ENCODE measurements at places on chromosomes 16 and 17.

DNA sequence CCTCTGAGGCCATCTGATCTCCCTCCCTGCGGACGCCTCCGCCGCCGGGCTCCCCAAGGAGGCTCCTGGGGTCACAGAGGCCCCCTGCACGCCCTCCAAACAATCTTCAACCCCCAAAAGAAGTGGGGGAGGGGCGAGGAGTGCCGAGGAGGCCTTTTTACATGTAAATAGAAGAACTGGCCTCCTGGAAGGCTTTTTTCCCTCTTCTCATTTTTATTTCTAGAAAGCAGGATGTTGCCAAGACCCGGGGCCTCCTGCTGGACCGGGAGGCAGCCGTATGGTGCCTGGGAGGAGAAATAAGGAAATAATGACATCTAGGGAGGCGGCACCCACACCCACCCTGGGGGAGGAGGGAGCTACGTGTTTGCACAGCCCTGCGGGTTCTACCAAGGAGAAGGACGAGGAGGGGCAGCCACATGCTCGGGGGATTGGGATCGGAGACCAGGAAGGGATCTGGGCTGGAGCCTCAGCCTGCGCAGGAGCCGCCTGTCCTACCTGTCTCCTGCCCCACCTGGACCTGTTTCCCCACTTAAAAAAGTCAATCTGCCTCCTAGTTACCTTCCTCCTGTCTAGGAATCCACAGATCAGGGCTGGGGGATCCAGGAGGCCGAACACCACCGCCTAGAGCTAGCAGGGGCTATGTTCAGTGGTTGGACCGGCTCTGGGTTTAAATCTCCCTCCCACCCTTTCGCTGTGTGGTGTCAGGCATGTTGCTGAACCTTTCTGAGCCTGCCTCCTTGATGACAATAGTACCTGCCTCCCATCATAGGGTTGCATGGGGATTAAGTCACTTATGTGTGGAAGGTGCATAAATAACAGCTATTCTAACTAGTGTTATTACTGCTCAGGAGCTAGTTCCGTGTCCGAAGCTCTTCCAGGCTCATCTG, 175.7 kb upstream of the GSE1 start:
- DNase-seq = no peak

DNA sequence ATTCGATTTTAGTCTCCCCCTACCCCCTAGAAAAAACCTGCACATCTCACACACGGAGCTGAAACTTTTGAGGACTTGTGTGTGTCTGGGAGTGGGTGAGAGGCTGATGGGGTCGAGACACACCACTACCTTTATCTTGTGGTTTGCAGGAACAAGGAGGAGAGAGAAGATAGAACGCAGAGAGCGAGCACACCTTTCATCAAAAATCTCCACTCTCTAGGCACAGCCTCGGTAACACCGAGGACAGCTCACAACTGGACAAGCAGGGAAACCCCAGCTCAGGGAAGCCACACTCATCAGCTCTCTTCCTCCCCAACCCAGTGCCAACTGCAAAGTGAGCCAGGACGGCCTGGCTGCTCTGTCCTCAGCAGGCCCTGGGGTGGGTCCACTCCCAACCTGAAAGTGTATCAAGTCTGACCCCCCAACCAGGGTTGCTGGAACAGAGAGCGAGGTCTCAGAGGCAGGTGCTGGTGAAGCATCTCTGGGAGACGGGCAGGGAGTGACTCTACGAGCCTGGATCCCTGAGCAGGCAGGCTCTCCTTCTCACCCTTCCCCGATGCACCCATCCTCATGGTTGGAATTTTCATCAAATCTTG, 5.2 kb upstream of the GHDC start:
- no peak for DNase-seq

GRCh38 chr16:85888405-85889331, 10.3 kb upstream of the IRF8 start:
- DNase-seq = peak; percentile 11

DNA sequence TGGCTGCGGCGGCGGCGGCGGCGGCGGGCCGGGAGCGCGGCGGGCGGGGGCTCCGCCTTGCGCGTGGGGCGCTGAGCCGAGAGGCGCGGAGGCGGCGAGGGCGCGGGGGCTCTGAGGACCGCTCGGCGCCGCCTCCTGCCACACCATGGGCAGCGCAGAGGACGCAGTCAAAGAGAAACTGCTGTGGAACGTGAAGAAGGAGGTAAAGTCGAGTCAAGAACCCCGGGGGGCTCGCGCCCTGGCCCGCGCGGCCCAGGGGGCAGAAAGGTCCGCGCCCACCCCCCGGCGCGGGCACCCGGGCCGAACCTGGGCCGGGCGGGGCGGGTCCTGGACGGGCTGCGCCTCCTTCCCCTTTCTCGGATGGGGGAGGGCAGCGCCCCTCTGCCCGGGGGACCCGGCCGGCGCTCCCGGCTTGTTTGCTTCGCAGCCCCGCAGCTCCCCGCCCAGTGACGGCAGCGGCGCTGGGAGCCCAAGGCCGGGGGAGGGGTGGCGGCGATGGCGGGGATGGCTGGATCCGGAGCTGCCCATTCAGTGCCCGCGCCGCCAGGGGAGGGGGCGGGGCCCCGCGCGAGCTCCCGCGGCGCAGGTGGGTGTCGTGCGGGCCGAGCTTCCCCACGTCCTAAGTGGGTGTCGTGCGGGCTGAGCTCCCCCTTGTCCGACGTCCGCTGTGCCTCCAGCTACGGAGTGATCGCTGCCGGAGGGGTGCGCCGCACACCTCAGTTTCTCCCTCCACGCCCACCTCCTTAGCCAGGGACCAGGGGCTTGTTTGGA, 428 bp downstream of the SGSM2 start:
- DNase-seq = peak; percentile 49

- DNase-seq = no peak
Measured at GRCh38 chr16:85651629-85652430, 36.9 kb downstream of the GINS2 start.

- peak; percentile 30 for DNase-seq
Measured at GRCh38 chr16:30787613-30788378, 791 bp upstream of the ZNF629 start.

DNA sequence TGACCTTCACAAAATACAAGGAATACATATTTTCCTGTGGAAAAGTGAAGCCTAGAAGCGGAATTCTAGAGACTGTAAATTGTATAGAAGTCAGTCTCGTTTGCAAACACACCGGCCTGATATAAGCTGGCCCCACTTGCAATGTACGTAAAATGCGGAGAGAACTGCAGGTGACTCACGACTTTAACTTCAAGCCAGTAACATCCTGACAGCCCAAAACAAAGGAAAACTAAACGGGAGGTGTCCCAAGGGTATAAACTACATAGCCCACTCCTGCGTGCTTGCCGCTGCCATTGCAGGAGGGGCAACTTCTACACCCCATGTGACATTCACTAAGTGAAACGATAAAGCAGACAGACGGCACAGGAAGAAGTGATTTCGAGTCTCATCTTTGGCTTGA, 101.6 kb downstream of the CYTH1 start:
- DNase-seq = no peak

DNA sequence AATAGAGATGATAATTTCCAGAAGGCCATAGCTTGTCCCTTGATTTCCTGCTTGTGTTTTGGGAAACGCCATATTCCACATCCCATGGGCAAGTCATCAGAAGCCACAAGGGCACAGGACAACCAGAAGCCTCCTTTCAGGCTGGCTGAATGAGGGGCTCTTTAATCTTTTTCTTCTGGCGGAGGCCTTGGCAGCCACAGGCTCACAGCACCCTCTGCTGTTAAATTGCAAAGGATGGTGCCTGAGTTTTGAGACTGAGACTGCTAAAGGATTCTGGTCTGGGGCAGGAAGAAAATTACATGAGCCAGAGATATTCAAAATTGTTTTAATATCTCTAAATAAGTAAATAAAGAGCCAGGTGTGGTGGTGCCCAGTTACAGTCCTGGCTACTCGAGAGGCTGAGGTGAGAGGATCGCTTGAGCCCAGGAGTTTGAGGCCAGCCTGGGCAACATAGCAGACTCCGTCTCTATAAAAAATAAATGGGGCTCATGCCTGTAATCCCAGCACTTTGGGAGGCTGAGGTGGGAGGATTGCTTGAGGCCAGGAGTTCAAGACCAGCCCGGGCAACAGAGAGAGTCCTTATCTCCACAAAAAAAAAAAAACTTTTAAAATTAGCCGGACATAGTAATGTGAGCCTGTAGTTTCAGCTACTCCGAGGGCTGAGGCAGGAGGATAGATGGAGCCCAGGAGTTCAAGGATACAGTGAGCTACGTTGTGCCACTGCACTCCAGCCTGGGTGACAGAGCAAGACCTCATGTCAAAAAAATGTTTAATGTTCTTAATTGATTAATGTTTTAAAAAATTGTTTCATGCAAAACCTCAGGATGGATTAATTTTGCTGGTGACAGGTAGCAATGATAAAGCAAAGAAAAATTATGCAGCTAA, 26.3 kb downstream of the AARSD1 start:
- peak; percentile 53 for DNase-seq

GRCh38 chr17:75553295-75554110, 28.0 kb downstream of the LLGL2 start:
- no peak for DNase-seq

DNA sequence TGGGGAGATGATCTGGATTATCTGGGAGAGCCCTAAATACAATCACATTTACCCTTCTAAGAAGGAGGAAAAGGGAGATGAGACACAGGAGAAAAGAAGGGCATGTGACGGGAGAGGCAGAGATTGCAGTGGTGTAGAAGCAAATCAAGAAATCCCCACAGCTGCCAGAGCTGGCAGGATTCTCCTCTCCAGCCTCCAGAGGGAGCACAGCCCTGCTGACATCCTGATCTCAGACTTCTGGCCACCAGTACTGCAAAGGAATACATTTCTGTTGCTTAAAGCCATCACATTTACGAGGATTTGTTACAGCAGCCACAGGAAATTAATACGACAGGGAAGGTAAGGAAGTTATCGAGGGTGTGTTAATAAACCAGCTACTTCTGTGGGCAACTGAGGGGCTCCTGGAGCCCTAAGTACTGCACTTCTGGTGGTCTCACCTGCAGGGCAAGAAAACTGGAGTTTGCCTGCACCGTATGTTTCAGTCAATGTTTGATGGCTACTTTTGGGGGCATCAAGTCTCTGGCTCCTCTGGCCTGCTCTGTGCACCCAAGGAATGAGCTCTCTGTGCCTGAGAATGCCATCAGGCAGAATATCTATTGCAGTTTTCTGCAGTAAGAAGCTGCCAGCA, 22.9 kb upstream of the CDH13 start:
- DNase-seq = peak; percentile 49

- no peak for DNase-seq
Measured at GRCh38 chr16:28567292-28567691, 13.6 kb downstream of the SGF29 start.

DNA sequence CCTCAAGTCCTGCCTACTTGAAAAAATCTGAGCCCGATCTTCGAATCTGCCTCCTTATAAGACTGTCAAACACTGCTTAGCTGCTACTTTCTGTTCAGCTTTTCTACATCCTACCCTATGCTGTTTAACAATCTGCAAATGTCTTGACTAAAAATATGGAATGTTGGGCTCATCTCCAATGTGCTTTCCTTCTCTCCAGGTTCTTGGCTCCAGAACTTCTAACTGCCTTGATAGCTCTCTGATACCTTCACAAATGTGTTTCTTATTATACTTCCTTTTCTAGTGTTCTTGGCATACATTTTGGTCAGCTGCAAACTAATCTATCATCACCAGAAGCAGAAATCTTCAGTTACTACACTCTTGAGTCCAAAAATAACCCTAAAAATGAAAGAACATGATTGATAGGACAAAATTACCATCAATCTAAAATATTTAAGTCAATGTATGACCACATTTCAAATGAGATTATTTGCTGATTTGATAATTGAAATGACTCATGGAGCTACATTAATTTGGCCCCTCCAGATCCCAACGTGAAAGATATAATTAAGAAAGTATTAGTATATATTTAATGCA, 372.3 kb upstream of the MON1B start:
- DNase-seq = no peak

GRCh38 chr16:88613-89012, 10.6 kb downstream of the MPG start:
- no peak for DNase-seq

- DNase-seq = no peak
Measured at GRCh38 chr17:7260151-7260550, 2.1 kb downstream of the CLDN7 start.

DNA sequence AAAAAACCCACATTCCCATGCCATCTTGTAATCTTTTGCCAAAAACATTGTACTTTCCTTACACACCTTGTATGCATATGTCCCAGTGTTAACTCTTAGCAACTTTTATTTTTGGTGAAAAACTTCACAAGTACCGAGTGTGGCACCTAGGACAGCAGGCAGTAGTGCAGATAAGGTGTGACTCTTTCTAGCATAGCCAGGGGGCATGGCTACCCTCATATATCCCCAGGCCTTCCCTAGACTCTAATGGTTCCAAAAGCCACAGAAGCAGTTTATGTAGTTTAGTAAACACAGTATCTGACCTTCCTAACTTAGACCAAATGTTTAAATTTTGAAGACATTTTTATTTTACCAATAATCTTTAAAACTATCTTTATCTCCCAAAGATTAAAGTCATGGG, 20.5 kb upstream of the MILR1 start:
- no peak for DNase-seq

DNA sequence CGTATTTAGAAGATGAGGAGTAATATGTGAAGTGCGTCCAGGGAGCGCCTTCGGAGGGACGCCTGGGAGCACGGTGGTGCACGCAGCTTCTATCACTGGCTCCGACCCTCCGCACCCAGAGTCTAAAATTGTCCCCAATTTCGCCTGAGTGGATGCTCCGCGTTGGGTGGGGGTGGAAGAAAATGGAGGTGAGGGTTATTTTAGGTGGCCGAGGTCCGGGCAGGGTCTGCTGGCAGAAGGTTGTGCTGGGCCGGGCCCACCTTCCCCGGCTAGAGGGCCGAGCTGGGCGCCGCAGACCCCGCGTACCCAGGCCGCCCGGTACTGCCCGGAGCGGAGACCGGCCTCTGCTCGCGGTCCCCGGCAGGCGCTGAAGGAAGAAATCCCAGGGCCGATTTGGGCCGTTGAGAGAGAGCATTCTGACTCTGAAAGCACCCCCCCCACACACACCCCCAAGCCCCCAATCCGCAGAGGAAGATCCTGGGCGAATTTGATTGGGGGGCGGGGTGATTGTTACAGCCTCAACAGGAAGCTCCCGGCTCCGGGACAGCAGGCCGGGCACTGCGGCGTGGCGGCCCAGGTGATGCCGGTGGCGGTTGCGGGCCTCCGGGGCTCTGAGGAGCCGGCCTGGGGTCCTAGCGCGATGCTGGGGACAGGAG, 3.0 kb downstream of the BAHCC1 start:
- peak; percentile 62 for DNase-seq

- DNase-seq = peak; percentile 95
Measured at GRCh38 chr17:55433629-55434422, 12.2 kb upstream of the MMD start.

DNA sequence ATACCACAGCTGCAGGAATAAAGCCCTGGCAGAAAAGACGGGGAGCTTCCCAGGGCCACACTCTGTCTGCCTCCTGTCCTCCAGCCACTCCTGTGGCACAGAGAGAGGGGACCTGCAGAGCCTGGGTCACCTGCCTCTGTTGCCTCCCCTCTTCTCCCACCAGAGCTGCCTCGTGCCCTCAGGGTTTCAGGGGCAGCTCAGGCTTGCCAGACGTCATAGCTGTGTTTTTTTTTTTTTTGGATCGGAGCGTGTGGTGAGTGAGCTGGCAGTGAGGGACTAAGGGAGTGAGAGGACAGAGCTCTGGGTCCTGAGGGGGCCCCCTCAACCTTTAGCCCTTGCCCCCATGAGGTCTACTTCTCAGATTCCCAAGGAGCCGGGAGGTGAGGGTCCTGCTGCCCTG, 2.1 kb downstream of the PIK3R6 start:
- no peak for DNase-seq
